ENCODE measurements at places on chromosomes 2 and 18.
A peak's percentile ranks its signal among the peaks of the same experiment; 100 is the strongest.

DNA sequence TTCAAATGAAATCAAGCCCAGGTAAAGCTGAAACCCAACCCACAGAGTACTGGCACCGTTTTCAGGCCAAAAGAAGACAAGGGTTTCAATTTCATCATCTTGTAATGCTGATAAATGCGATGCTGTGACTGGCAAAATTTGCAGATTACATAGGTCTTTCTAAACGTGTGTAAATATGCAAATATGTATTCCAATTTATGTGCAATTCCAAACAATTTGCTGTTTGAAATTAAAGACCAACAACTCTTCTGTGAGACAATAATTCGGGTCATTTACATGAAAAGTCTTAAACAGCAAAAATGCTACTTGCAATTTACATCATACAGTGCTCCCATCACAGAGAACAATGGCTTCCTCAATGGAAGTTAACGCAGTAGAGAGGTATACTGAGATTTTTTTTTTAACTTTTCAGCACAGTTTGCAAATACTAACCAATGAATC is 2.8 kb upstream of the ZNF532 start:
- DNase-seq, result no peak

- DNase-seq, result no peak
Observed at GRCh38 chr18:12773369-12773768, 70.5 kb downstream of the PSMG2 start.

- DNase-seq, result peak; percentile 38
Observed at GRCh38 chr18:2948038-2948437, 64.9 kb downstream of the LPIN2 start.

DNA sequence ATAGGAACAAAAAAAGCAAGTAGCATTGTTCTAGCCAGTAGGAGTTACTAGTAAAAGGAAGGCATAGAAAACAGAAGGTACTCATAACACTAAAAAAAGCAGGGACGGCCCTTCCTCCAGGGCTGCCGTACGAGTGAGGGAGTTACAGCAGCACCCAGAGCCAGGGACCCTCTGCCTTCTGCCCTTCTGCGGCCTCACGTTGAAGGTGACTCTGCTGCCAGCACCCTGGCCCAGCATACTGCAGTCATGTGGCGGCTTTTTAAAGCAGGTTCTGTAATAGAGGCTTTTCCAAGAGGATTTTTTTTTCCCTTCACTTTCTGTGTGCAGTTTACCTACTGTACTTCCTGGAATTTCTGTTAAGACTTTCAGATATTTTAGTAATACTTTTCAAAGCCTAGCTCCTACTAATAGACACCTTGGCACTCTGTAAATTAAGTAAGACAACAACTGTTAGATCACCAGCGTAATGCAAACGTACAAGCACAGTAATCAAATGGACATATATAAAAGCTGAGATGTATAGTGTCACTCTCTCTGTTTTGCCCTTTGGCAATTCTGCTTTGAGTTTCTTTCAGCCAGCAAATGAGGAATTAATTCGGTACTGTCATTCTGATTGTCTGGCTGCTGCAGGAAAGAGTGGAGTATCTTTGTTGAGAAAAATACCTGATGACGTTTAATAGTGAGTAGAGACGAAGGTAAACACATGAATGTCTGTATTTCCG is 161.5 kb downstream of the PTGR3 start:
- DNase-seq, result no peak

- DNase-seq, result no peak
Observed at GRCh38 chr2:162916286-162916801, 77.8 kb upstream of the KCNH7 start.

- DNase-seq, result no peak
Observed at GRCh38 chr18:44536619-44537018, 144.1 kb upstream of the SETBP1 start.

GRCh38 chr18:60746491-60746890 is 373.9 kb upstream of the MC4R start:
- DNase-seq, result no peak

- no peak for DNase-seq
Observed at GRCh38 chr2:53397085-53397484, 370.5 kb upstream of the CHAC2 start.

GRCh38 chr2:167355821-167356220 is 467.5 kb downstream of the XIRP2 start:
- no peak for DNase-seq

GRCh38 chr2:152875701-152876695 is 157.6 kb downstream of the ARL6IP6 start:
- DNase-seq, result no peak

DNA sequence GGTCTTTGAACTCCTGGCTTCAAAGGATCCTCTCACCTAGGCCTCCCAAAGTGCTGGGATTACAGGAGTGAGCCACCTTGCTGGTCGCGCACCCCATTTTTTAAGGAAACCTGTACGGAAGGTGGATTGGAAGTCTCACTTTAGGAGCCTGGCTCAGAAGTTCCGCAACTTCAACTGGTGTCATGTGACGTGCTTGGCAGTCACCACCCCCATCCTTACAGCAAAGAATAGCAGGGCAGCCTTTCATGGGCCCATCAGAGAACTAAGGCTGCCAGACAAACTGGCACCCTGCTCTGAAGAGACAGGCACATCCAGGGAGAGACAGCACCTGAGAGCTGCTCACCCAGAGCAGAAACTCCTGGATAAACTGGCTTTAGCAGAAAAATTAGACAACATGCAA is 3.3 kb upstream of the SLC66A2 start:
- no peak for DNase-seq

Data from NCI-H1694 treated with DMSO at 0.1 percent for 48 hours (cell line).